HS-27A (cell line): ENCODE measurements at places on chromosomes 4 and X.
A peak's percentile ranks its signal among the peaks of the same experiment; 100 is the strongest.

GRCh38 chr4:159105761-159106243 lies 2.9 kb downstream of the RAPGEF2 start:
- DNase-seq, result no peak

GRCh38 chr4:83074086-83074704 lies 39.2 kb downstream of the COPS4 start:
- peak; percentile 31 for DNase-seq

DNA sequence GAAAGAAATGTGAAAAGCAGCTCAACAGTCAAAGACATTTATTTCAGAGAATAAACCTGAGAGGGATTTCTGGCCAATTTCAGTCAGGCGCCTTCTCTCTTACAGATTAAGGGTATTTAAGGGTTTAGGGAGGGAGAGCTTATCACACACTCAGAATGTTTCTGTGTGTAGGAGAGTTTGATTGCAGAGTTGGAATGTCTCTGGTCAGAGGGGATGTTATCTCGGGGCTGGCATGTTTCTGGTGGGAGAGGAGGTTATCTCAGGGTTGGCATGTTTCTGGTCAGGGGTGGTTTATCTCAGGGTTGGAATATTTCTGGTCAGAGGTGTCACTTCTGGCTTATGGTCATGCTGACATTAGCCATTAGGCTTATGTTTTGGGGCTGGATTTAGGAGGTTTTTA lies 1920.5 kb upstream of the PCDH7 start:
- no peak for DNase-seq

DNA sequence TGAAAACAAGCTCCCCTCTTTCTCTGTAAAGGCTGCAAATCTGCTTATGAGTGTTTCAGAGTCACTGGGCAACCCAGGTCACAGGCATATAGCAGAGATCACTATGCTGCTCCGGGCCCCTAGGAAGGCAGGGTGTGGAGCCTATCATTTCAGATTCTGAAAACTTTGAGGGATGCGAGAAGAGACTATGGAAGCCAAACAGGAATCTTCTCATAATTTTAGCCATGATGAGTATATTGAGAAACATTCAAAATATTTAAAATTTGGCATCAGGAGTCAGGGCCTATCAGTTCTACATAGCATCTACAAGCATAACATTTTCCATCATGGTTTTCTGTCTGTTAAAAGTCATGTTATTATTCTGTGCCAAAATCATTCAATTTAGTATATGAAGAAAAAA lies 61.7 kb upstream of the ATXN3L start:
- no peak for DNase-seq

DNA sequence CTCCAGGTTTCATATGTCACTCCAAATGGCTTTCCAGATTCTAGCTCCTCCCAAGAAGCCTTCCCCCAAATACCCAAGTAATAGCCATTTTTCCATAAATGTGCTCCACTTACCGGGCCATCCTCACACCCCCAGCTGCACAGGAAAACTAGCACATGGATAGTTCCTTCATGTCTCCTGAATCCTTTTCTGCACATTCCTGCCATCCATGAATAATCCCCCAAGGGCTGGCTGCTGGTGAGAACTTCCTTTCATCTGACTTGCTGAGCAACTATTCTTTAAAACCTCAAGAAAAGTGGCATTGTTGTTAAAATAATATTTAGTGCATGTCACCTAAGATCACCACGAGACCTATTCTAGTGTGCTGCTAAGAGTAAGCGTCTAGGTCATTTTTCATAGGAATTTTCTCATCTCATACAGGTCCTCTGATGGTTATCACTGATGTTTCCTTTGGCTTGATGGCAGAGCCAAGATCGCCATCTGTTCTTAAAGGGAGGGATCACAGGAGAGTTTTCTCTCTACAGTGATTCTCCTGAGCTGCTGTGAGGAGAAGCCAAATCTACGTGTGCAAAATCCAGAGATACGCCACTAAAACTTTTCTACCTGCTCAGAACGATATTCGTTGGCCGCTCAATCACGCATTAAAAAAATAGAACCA lies 71.3 kb downstream of the MAP3K15 start:
- no peak for DNase-seq

DNA sequence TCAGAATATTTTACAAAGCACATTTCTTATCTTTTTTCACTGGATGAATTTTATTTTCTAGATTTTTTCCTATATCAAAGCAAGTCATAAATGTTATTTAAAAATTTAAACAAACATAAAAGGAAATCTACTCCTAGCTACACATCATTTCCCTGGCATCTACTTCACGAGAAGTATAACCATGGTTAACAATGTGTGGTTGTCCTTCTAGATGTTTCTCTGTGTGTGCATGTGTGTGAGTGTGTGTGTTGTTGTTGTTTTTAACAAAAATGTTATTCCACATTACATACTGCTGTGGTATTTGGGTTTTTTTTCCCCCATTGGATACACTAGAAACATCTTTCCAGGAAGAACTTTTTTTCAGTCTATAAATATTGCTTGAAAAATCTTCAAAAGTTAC lies 103.1 kb downstream of the CHIC2 start:
- DNase-seq, result no peak

DNA sequence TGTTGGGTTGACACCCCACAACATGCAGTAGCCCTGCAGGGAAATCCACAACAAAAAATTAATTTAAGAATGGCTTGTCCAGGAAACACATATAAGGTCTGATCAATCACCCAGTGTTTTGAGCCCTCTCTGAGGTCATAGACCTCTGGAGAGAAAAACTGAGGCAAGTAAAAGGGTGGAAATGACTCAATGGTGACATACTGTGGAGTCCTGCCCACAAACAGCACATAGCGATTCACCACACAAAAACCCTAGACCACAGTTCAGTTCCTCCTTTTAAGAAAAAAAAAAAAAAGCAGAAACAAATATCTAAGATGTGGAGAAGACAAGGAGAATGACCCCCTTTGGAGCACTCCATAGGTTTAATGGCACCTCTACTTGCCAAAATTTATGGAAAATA lies 2691.0 kb downstream of the PCDH7 start:
- no peak for DNase-seq

DNA sequence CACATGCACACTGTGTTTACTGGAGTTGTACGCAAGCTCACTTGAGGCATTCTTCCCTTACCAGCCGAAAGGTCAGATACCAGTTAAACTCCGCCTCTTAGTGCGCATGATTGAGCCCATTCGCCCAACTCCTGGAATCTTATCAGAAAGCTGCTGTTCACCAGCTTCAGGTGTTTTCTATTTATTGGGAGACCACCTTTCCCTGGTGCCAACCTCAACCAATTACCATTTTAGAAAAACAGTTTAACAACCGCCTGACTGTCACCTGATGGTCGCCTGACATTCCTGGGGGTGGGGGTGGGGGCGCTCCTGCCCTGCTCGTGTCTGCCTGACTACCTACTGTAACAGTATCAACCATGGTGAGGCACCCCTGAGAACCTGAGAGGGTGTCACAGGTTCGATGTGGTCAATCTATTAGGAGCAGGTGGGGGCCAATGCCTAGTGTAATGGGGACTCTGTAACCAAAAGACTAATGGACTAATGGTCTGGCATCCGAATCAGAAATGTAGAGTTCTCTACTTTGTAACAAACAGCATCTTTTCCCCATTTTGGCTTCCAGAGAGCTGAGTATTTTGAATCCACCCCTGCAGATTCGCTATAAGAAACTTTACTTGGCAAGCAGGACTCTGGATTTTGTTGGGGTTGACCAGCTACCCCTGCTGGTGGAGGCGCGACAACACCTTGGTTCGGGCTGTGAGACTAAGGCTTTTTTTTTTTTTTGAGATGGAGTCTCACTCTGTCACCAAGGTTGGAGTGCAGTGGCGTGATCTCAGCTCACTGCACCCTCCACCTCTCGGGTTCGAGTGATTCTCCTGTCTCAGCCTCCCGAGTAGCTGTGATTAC lies 58.2 kb upstream of the ZNF157 start:
- peak; percentile 4 for DNase-seq

GRCh38 chr4:148151806-148152205 lies 290.4 kb downstream of the NR3C2 start:
- no peak for DNase-seq

DNA sequence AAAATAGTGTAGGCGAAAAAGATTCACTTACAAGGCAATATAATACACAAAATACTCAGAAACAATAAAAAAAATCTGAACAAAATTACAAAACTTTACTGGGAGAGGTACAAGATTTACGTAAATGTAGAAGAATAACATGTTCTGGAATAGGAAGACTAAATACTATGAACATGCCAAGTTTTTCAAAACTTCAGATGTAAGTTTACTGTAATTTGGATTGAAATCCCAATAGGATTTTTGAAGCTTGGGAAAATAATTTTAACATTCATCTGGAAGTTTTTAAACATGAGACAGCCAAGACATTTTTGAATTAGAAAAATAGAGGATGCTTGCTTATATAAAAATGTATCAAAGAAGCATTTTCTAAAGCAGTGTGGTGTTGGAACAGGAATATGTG lies 30.5 kb upstream of the CT83 start:
- no peak for DNase-seq

- no peak for DNase-seq
Observed at GRCh38 chr4:891747-892146, 40.4 kb downstream of the GAK start.

GRCh38 chr4:72702948-72703347 lies 133.9 kb upstream of the ADAMTS3 start:
- no peak for DNase-seq

DNA sequence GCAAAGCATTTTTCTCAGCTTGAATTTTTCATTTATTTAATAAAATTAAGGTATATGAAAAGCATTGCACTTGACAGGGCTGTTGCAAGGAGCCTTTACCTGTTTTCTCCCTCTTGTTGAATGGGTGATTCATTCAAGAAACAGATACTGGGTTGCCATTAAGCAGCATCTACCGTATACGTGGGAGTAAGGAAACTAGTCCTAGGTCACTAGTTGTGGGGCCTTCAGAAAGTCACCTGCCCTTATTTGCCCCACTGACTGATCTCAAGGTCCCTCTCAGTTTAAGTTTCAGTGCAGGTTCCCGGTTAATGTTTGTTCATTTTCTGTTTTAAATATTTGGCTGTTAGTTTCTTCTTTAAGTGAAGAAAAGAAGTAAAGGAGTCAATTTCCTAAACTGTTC lies 34.0 kb downstream of the LHFPL1 start:
- DNase-seq, result no peak

- DNase-seq, result no peak
Observed at GRCh38 chrX:153882086-153882498, 3.9 kb downstream of the L1CAM start.

DNA sequence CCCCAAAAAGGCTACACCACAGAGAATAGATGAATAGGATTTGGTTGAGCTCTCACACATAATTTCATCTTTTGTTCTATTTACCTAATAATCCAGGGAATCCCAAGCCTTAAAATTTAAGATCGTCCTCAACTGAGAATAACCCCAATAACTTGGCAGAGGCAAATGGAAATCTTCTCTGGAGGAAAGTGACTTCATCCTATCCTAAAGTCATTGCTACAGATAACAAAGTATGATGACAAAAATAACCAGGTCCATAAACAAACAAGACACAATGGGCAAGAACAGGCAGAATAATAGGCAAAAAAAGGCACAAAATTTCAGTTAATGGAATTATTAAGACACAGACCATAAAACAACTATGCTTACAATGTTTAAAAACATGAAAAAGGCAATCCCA lies 177.3 kb upstream of the STK26 start:
- DNase-seq, result no peak

- no peak for DNase-seq
Observed at GRCh38 chr4:166088576-166088975, 215.5 kb downstream of the TLL1 start.

DNA sequence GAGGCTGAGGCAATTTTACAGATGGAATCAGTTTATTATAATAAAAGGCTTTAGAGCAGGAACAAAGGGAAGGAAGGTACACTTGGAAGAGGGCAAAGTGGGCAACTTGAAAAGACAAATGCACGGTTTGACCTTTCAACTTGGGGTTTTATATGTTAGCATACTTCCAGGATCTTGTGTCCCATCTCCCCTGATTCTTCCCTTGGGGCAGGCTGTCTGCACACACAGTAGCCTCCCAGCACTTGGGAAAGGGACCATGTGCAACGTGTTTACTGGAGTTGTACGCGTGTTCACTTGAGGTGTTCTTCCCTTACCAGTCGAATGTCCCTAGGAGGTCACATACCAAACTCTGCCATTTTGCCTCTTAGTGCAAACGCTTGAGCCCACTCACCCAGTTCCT lies 7.3 kb downstream of the PPA2 start:
- no peak for DNase-seq

DNA sequence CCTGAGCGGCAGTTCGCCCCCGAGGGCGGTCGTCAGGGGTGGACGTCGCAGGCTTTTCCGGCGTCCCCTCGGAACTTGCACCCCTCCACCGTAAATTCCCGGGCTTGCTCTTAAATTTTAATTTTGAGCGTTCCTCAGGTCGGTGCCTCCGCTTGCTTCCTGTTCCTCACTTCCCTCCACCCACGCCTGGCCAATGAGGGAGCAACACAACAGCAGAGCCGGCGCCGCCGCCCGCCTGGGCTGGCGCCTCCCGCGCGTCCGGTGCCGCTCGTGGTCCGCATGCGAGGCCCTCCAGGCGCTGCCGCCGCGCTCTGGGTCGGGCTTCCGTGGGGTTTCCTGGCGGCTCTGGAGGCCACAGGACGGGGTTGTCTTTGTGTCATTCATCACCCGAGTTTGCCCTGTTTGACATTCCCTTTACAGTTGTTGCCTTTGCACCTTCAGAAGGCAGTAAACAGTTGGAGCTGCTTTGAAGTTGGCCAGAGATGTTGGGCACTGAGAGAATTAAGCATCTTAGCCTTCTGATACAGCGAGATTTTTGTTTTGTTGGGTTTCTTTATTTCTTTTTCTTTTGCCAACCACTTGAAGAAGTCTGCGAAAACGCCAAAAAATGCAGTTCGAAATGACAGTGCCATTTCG lies 692 bp downstream of the SPCS3 start:
- DNase-seq, result peak; percentile 43

- no peak for DNase-seq
Observed at GRCh38 chr4:1736812-1737211, 15.5 kb downstream of the TACC3 start.

GRCh38 chr4:77308843-77309242 lies 151.8 kb downstream of the CCNG2 start:
- no peak for DNase-seq

DNA sequence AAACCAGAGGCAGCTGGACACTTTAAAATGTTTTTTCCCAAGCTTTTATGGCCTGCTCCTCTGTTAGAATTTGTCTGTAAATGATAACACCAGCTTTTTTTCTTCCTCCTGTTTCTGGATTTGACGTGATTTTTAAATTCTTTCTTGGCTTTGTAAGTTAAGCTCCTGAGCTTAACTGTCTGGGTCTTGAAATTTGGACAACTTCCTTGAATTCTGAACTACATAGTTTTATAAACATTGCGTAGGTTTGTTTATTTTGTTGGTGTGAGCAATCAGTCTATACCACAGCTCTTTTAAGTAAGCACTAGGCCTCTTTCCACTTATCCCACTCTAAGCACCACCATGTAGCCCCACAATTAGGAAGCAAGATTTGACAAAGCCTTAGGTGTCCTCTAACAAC lies 144.4 kb upstream of the GUCY1A1 start:
- no peak for DNase-seq

DNA sequence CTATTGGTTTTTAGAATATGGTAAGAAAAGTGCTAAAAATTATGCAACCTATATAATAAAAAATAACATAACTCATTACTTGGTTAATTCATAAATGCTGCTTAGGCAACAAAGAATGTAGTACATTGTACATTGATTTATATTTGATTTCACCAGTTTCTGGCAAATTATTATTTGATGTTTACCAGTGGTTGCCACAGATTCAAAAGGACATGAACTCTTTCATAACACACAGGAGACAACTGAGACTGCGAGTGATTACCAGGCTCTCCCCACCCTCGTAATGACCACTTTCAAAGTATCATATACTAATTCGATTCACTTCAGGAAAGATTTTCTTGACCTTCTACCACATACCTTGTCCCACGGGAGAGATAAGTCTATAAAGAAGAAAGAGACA lies 158.5 kb downstream of the NR3C2 start:
- DNase-seq, result no peak

GRCh38 chr4:40553995-40554394 lies 75.7 kb downstream of the RBM47 start:
- DNase-seq, result no peak
